Forelimb muscle (tissue), 1 donor: ENCODE measurements at places on chromosomes 16 and 17. TPM values are rescaled to one million over a fixed set of nuclear protein-coding genes. Genes with fewer than 3 reads are reported as not detected.

DNA sequence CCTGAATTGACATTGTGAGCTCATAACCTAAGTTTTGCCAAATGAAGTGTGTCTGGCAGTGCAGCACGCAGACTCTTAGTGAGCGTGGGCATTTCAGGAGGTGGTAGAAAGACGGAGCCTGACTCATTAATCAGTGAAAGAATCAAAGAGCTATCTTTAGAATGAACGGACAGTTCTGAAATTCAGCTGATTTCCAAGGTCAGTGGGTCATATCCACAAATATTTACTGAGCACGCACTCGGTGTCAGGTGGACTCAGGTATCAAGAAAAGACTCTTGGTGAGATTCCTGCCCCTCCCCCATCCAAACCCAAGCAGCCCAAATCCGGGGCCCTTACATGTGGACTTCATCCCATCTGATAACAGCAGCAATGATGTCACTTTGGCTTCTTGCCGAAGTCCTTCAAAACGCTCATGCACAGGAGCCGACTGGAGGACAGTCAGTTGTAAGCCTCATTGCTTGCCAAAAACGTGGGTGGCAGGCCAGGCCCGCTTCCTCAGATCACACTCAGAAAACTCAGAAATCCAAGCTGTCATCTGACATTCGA, 185.8 kb downstream of the HS3ST3A1 start:
- no peak for DNase-seq

The KRT32 gene
- not detected for polyA plus RNA-seq

The CA5A gene
- polyA plus RNA-seq: 0.11 TPM

DNA sequence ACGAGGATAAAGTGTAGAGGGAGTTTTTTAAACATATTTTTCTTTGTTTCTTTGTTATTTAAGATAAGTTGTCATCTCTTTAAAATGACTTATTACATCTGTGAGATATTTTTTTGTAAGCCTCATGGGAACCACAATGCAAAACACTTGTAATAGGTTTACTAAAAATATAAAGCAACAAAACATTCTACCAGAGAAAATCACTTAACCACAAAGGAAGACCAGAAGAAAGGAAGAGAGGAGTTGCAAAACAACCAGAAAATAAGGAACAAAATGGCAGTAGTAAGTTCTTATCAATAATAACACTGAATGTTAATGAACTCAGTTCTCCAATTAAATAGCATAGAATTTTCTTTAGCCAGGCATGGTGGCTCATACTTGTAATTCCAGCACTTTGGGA, 22.9 kb downstream of the DHRS7B start:
- no peak for DNase-seq
